ENCODE measurements at places on chromosomes 3 and 15.

DNA sequence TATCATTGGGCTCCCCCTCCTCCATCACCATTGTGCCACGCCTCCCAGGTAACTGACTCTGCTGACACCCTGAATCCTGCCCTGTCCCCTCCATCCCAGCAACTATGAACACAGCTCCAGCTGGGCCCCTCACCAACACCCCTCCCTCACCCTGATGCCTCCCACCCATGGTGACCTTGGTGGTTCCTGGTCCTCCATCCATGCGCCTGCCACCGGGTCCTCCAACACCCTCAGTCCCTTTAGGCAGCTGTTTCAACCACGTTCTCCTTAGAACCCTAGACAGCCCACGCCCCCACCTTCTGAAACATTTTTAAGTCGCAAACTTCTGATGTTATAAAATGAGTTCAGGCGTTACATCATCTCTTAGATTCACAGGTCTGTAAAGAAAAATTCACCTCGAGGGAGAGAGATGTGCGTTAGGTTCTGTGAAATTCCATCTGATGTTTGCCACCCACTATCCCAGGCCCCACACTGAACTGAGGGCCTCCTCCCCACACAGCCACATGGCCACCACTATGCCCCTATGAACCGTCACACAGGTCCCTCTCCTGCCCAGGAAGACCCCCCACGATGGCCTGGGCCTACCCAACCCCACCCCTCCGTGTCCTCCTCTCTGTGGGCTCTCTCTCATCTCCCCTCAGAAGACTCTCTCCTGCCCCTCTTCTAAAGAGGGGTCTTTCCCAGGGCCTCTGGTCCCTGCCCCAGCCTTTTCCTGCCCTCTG lies 29.8 kb downstream of the PCSK6 start:
- DNase-seq: no peak

- no peak for DNase-seq
These were observed 67.5 kb downstream of the TIPARP start for GRCh38 chr3:156741935-156742334.

DNA sequence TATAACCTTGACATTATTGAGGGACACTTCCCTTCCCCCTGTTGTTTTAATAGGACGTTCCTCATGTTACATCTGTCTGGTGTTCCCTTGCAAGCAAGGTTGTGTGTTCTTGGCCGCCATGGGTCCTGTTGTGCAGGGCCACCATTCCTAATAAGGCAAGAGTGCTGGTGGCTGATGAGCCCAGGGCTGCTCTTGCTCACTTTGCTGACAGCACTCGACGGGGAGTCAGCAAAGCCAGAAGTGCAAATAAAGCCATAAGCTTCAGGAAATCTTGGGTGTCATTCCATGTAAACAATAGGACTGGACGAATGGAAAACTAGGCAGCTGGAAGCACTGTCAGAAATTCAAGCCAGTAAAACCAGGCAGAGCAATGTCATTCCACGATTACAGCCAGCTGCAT lies 75.8 kb downstream of the SQOR start:
- no peak for DNase-seq

- DNase-seq: no peak
These were observed 16.9 kb upstream of the LRRC31 start for GRCh38 chr3:169886671-169887070.

GRCh38 chr15:99095626-99096025 lies 9.3 kb upstream of the SYNM start:
- DNase-seq: no peak

GRCh38 chr3:189726277-189726676 lies 95.1 kb downstream of the TP63 start:
- no peak for DNase-seq

- DNase-seq: no peak
These were observed at the start of gene CRTC3 for GRCh38 chr15:90529371-90530249. Gene CRTC3 (plus strand): TSS chr15:90529923. CDS start chr15:90530072, 149 bp downstream.

GRCh38 chr3:183260167-183260904 lies 7.3 kb downstream of the B3GNT5 start:
- no peak for DNase-seq

- no peak for DNase-seq
These were observed 69.5 kb upstream of the MBNL1 start for GRCh38 chr3:152199102-152199840.

- DNase-seq: no peak
These were observed 334.7 kb upstream of the RASGRP1 start for GRCh38 chr15:38899300-38899699.

DNA sequence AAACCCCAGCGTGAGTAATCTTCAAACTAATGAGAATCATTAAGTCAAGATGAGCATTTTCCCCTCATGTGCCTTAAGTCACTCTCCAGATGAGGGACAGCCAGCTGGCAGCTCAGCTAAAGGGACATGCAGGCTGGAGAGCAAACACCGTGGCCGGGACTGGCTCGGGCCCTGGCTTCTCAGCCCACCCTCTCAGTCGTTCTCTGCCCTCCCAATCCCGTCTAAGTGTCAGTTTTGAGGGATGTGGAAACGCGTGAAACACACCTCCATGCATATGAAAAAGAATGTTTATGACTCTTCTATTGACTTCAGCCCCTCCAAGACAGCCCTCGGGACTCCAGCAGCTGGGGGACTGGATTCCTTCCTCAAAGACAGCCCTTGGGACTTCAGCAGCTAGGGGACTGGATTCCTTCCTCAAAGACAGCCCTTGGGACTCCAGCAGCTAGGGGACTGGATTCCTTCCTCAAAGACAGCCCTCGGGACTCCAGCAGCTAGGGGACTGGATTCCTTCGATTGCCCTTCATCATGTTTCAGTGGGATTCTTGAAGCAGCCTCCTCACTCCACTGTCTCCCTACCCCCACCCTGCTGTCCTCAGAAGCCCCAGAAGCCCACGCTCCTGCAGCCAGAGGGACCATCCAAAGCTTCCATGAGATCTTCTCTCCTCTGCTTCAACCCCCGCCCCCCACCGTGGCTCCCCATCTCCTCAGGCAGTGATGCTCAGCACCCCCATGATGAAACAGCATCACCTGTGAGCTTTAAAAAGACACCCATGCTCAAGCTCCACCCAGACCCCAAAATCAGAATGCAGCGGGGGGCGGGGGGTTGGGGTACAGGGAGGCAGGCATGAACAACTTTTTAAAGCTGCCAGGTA lies 228.9 kb downstream of the XXYLT1 start:
- no peak for DNase-seq

DNA sequence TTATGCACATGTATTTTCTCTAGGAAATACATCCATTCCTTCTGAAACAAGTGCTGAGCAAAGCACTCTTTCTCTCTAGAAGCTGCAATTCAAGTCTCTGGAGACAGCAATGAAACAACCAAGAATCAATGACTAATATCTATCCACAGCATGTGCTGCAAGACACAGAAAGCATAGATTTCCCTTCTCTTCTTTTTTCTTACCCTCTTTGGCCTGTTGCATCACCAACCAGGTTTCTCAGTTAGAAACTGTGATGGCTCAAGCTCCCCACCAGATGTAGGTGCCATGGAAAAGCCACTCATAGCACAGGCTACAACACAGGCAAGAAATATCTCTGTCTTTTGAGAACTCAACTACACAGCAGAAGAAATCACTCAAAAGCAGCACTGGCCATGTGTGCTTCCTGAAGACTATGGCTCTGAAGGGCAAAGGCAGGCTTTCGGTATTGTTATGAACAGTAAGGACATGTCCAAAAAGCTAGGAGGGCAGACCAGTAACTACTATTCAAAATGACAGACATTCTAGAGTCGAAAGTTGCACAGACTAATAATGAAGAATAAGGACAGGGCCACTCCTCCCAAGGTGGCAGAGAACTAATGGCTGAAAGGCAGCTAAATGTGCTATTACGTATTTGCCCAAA lies 15.5 kb downstream of the ZDHHC3 start:
- no peak for DNase-seq

GRCh38 chr3:57939775-57940174 lies 68.4 kb upstream of the FLNB start:
- DNase-seq: no peak

GRCh38 chr3:27746838-27747237 lies 24.7 kb upstream of the EOMES start:
- no peak for DNase-seq
